SJSA1 (cell line): ENCODE measurements at places on chromosomes 7 and 10.

DNA sequence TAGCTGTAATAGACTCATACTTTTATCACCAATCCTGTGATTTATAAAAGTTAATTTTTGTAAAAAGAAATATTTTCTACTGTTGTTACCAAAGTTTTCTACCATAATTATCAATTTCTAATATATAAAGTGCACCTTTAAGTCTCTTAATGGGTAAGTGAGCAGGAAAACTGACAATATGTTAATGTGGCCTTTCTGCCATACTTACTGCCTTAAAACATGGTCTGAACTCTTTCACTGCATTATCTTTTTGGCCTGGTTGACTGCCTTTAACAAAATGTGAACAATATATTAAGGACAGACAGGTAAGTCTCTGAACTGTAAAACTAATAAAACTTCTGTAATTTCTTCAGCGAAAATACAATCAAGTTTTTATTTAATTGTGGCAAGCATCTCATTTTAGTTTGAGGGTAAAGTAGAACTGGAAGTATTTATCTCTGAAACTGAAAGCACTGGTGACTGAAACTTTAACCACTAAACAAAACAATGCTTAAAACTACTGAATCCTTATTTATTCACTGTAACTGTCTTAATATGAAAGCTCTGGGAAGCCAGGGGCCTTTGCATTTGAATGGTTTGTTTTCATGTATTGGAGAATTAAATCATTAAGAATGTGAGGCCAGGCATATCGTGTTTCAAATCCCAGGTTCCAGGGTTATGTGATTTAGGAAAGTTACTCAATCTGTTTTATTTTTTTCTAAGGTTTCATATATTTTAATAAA lies 948.8 kb upstream of the POT1 start:
- DNase-seq = no peak

DNA sequence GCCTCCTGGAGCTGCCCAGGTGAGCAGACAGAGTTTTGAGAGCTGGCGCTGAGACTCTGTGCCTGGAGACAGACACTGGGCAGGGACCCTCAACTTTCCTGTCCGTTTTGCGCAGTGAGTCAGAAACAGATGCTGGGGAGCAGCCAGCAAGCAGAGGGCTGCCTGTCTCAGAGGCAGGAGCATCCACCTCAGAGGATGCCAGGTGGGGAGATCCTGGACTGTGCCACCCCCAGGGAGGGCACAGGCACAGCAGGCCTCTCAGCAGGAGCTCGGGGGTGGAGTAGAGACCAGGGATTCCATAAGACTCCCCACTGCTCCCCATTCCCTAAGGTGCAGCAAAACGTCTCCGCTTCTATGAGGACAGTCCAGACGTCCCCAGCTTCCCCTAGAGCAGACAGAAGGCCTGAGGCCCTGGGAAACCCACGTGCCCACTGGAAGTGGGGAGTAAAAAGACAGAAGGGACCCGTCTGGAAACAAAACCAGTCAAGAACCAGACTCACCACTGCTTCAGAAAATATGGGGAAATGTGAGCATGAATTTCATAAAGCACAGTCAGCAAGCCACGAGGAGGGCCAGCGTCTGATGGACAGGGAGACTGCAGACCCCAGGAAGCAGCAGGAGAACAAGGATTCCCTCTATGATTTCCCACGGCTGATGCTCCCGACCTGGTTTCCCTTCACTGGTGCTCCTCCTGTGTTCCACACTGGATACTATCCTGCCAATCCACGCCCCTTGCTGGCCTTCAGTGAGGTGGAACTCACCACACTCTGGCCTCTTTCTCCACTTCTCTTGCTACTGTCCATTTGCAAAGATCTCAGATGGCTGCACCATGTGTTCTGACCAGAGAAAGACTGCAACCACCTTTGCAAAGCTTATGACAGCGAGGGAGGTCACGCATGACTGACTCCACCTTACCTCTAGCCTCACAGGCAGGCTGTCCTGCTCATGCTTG lies 151.3 kb upstream of the FAM20C start:
- DNase-seq = peak; percentile 25

DNA sequence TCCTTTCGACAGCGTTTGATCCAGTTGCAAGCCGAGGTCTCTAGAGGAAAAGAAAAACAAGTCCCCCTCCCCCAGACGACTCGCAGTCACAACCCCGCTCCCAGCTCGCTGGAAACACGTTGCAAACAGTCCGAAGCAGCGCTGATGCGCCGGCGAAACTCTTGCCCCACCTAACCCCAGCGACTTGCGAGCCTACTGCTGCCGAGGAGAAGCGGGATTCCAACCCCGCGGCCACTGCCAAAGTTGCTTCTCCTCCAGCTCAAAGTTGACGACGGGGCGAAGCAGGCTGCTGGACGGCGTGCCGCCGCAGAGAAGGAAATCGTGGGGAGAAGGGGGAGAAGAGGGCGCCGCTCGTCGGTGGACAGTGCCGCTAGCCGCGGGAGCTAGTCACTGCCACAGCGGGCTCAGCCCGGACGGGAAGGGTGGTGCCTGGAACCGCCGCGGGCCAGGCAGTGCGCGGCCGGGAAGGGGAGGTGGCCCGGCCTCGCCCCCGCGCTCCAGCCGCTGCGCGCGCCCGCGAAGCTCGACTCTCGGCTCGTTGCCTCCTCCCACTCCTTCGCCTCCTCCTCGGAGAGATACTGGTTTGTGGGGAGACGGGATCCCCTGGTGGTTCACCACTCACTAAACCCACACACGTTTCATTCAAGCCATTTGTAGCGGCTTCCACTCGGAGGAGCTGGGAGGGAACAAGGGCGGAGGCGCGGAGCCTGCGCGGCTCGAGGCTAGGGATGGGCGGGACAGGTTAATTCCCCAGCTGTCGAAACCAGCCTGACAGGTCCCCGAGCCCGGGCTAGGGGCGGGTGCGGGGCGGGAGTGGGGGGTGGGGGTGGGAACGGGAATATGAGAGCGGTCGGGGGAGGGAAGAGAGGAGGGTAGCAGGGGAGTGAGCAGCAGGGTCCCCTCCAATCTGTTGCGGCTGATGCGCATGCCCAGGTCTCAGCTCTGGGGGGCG lies at the start of gene GPR37:
GPR37 (minus strand) TSS at position 392 of the 952 bp plus-strand sequence. CDS start 816 bp downstream, outside the sequence.
- DNase-seq = peak; percentile 31

DNA sequence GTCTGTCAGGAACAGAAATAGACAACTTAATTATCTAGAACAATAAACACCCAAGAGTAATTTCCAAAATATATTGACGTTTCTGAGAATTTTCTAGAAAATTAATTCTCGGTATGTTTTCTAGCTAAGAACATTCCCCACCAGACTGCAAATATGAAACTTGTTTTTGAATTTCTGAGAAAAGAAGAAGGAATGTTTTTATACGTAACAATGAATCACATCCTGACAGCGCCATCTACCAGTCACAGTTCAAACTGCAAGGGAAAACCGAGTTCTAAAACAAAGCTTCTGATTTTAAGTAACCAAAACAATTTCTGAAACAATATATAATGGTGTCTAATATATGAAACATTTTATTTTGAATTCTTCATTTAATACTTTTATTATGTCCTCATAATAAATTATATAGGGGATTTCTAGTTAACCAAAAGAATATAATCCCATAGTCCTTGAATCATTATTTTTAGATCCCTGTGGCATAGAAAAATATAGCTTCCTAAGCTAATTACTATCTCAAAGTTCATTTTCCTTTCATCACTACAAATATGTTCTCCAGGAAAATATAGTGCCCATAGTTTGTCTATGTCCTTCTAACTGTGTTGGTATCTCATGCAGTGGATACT lies 34.5 kb upstream of the MEOX2 start:
- DNase-seq = peak; percentile 23

- no peak for DNase-seq
Measured at GRCh38 chr7:24767878-24768569, 10.8 kb upstream of the GSDME start.
